ENCODE measurements at places on chromosomes 12 and 14. TPM values are rescaled to one million over a fixed set of nuclear protein-coding genes. Genes with fewer than 3 reads are reported as not detected.

The CTSG gene
- not detected for total RNA-seq

The TMPRSS12 gene
- not detected for total RNA-seq

The E2F7 gene
- total RNA-seq: 8.3 TPM

The GPR84 gene
- not detected for total RNA-seq

The TAS2R7 gene
- not detected for total RNA-seq
